ENCODE measurements at places on chromosomes 4 and X.

DNA sequence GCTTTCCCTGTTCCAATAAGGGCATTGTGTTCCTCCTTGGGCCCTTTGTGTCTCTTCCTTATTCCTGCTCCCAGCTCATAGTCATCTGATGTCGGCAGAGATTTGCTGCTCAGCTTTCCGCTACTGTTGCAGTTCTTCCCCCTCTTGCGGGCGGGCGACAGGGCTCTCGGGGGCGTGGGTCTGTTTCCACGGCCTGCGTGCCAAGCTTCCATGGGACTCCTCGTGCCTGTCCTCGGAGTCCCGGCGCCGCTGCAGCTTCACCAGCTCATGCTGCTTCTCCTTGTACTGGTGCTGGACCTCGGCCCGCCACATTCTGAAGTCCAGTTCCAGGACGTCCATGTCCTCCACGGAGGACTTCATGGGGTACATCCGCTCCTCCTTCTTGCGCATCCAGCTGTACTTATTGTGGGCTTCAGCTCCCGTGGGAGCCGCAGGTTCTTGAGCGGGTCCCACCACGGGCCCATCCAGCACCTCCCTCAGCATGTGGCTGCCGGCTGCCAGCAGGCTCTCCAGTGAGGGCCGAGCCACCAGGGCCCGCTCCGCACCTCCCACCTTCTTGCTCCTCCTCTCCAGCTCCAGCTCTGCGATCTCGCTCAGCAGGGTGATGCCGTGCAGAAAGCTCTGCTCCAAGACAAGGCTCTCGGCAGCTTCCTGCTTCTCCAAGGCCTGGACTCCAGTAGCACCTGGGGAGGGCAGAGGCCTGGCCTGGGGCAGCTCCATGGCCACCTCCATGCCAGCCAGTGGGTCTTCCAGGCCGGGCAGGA is 74.1 kb upstream of the UCP1 start:
- no peak for DNase-seq

- DNase-seq: no peak
Measured at GRCh38 chr4:86100539-86101215, 259.2 kb downstream of the MAPK10 start.

- DNase-seq: no peak
Measured at GRCh38 chrX:25897758-25898157, 240.4 kb upstream of the MAGEB18 start.

DNA sequence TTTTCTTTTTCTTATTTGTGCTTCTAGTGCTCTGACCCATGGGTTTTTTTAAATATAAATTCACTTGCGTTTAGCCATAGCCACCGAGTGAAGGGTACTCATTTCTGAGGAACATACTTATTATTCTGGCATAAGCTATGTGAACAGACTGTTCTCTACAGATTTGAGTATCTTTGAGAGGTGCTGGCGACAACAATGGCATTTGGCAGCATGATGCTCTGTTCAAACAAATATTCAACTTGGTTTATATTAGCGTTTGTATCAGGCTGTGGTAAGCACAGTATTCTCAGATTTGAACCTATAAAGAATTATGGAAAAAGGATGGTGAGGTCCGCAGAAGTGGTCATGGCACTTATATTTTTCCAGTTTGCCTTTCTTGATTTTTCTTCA is 108.7 kb upstream of the LIMCH1 start:
- no peak for DNase-seq

Measured in NCI-H187 treated with DMSO at 0.1 percent for 48 hours (cell line).